ELF-1 (cell line): ENCODE measurements at places on chromosomes 3 and 15.

DNA sequence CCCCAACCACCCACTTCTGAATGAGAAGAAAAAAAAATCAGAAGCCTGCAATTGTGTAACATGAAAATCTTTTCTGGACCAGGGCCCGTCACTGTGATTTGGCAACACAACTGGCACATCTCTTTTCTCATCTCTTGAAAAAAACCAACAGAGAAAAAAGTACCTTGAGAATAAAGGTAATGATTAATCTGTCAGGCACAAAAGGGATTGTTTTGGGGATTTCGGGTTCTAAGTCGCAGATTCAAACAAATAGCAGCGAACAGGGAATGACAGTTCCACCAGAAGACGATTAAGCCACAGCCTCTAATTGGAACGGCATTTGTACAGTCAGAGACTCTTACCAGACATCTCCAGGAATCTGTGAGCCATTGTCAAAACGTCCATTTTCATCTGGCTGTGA lies at the start of gene AQP9:
Gene AQP9 (plus strand): TSS at position 276 of the 400 bp plus-strand sequence. CDS start 185 bp downstream, outside the sequence.
- DNase-seq = no peak

DNA sequence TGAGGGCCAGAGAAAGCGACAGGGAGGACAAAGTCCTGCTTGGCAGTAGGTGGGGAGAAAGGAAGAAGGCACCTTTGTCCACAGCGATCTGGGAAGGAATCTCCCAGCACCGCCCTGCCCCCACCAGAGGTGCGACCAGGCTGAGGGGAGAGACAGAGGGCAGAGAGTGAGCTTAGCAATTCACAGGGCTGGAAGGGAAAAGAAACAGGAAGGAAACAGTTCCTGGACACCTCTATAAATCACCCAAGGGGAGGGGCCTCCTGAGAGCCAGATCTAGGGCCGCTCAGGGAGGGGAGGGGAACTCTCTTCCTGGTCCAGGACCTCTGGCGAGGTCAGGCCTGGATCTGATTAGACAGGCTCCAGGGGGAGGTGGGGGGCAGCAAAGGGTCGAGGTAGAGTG lies 35.4 kb downstream of the RNU5B-1 start:
- DNase-seq = peak; percentile 69

DNA sequence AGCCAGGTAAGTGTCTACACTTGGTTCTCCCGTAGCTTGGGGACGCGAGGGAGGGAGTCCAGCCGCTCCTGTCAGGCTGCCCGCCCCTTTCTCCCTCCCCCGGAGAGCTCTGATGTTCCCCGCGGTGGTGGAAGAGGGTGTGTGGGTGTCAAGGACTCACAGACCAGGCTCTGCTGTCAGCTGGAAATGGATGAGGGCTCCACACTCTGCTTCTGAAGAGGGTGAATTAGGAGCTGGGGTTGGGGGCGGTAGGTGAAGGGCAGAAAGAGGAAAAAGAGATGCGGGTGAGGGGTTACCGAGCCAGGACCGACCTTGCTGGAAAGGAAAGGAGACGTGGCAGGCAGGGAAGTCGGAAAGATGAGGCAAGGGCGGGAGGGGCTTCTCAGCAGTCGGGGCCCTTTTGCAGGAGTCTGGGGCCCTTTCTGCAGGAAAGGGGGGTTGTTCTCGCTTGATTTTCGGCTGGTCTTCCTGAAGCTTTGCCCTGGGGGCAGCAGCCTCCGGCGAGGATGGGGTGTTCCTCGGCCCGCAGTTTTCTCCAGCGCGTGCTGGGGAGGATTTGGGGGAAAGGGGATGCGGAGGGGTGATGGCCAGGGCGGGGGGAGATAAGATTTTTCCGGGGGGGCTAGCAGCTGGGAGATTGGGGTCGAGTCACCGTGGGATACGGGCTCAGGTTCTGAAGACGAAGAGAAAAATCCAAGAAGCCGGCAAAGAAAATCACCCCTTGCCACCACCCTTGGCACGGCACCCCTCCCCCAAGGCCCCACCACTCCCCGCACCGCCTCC lies 602 bp upstream of the BAHD1 start:
- DNase-seq = peak; percentile 69

DNA sequence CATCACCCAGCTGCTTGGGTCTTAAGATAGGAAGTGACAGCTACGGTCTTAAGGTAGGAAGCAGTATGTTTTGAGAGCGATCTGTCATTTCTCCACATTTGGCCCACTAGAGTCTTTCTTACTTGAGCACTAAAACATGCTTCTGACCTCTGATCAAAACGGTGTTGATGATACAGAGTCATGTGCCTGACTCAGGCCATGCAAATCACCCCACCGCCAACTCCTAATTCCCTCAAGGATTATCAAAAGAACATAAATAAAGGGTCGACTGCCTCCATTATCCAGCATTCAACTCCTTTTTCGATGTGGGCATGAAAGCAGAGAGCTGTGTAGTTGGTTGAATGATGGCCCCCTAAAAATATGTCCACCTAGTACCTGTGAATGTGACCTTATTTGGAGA lies 201.7 kb upstream of the PROK2 start:
- no peak for DNase-seq

DNA sequence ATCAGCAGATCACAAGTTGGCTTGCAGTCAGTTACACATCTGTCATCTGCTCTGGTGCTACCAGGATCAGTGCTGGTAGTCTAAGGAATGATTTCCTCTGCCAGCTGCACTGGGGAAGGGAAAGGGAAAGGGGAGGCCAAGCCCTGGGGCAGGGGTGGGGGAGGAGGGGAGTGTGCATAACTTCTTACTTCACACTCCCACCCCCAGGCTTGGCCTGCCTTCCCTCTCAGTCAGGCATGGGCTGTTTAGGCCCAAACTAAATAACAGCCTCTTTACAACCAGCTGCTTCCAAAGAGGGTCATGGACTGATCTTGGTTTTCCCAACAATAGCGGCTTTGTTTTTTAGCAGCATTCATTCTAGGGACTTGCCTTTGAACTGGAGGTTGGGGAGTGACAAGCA lies 86.1 kb upstream of the PSMD6 start:
- DNase-seq = peak; percentile 89

DNA sequence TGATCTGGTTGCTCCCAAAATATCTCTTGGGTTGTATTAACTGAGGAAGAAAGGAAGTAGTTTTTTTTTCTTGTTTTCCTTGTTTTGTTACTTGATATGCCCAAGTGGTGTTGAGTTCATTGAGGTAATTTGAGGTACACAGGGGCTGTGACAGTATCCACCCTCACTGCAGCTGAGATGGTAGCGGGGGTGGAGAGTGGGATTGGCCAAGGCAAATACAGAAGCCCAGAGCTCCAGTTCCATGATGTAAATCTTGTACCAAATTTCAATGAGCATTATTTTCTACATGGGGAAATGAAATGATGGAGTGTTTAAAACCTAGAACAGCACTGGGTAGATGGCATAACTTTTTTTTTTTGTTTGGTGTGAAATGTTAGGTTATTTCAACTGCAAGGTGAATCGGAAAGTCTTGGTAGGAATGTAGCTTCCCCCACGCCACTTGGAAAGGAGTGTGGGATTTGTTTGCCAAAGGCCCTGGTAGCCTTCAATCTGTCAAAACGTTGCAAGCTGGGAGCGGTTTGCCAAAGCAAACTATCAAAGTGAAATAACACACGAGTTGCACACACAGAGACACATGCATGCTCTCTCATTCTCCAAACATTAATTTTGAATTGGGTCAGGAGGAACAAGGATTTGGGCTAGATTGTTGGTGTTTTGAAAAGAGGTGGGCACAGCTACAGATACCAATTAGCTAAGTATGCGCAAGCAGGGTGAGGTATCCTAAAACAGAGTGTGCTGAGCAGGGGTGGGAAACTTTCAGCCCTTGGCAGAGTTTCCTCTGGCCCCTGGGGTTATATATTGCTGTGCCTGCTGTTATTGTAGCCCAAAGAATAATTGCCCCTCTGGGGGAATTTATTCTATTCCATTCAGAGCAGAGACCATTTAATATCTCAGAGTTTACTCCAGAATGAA lies 34.6 kb downstream of the THSD4 start:
- no peak for DNase-seq

DNA sequence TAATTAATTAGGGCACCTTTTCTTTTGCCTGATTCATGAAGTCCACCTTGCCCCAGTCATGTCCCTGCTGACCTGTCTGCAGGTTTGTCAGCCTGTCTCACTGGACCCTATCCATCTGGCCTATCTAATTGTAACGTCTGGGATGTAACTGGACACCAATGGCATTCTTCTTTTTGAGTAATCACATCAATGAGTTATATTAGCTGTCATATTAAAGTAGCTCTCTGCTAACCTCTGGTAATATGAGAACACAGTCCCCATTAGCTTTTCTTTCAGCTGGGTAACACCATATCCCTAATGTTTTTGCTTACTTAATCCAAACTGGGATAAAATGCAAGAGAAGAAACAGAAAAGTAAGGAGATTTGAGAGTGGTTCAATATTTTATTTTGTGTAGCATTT lies 166.2 kb upstream of the VEPH1 start:
- no peak for DNase-seq

DNA sequence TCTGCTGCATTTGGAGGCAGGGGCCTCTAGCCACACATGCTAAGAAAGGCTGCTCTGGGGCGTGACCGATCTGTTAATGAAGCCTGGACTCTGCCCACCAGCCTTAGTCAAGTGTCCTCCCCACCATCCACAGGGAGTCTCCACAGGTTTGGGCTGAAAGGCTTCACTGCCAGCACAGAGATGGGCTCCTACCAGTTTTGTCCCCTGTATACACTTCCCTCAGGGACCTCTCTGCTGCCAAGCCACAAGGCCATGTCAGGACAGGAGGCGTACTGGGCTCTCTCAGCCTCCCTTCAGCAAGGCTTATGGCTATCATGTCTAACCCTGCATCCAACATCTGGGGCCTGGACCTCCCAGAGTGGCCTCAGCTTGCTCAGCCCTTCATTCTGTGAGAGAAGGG lies 23.5 kb downstream of the KIF9 start:
- DNase-seq = no peak

GRCh38 chr15:60840306-60840702 lies 361.4 kb upstream of the ICE2 start:
- peak; percentile 39 for DNase-seq

- no peak for DNase-seq
Observed at GRCh38 chr15:54576298-54576935, 598.2 kb downstream of the UNC13C start.

- DNase-seq = no peak
Observed at GRCh38 chr3:12719541-12719940, 39.5 kb downstream of the TMEM40 start.

DNA sequence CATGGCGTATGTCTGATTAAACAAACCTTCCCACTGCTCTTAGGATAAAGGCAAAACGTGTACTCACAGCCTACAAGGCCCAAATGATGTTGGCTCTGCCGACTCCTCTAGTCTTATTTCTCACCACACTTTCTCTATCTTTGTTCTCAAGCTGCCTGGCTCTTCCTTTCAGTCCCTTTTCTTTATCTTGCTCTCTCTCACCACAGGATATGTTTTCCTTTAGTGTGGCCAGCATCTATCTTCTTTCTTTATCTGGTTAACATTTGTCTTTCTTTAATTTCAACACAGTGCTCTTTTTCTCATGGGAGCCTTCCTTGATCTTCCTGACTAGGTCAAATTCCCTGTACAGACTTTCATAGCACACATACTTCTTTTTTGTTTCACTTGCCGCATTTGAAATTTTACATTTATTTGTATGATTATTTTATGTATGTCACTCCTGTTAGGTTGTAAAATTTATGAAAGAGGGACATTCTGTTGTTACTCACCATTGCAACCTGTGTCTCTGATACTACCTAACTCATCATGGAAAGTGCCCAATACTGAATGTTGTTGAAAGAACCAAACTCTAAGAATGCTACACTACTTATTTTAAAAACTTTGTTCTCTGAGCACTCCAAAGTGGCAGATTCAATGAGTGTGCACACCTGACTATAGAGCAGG lies 328.9 kb upstream of the CBLB start:
- no peak for DNase-seq

- peak; percentile 28 for DNase-seq
Observed at GRCh38 chr3:65854606-65855304, 184.0 kb downstream of the MAGI1 start.

DNA sequence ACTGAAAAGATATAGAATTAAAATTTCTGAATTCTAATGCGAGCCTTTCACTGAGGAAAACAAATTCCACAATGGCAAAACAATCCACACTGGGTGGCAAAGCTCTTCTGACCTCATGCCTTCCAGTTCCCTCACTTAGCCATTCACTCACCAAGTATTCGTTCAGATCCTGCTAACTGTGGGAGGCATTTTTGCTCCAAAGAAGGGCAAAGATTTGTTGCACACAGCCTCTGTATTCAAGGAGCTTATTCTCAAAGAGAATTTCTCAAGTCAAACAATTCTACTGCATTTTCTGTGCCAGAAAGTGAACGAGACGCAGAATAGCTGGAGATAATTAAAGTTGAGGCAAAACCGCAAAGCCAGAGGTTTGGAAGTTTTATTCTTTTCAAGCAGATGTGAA lies 77.3 kb downstream of the CPNE4 start:
- no peak for DNase-seq

GRCh38 chr3:184532940-184533732 lies 28.4 kb upstream of the EPHB3 start:
- no peak for DNase-seq

GRCh38 chr15:52144656-52145178 lies 32.1 kb upstream of the BCL2L10 start:
- no peak for DNase-seq

DNA sequence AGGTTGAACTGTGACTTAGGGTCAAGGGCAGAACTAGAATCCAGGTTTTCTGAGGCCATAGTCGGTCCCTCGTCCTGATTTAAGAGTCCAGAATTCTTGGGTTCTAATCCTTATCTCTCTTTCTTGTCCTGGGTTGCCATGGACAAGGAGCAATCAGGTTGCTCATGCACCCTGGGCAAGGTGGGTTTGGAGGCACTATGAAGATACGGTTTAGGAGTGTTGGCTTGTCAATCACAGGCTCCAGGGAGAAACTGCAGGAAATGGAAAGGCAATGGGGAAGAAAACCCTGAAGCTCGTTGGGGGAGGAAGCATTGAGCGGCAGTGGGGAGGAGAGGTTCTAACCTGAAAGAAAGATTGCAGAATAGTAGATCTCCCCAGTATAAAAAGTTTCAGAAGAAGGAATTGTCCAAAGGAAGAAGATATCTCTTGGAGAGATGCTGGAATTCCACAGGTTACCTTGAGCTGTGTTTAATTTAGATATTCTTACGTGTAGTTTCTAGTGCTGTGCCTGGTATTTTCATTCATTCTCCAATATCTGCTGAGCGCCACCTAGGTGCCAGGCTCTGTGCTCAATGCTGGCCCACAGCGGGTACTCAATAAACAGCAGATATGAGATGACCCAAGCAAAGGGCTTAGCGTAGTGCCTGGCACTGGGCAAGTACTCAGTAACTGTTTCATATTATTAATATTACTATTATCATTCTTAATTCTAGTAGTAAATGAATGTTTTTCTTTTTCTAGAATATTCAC lies 2.0 kb downstream of the ACAN start:
- DNase-seq = no peak
